ENCODE measurements at places on chromosomes 1 and 21.

- DNase-seq: no peak
Observed at GRCh38 chr1:247905181-247905580, 9.8 kb downstream of the OR2W3 start.

DNA sequence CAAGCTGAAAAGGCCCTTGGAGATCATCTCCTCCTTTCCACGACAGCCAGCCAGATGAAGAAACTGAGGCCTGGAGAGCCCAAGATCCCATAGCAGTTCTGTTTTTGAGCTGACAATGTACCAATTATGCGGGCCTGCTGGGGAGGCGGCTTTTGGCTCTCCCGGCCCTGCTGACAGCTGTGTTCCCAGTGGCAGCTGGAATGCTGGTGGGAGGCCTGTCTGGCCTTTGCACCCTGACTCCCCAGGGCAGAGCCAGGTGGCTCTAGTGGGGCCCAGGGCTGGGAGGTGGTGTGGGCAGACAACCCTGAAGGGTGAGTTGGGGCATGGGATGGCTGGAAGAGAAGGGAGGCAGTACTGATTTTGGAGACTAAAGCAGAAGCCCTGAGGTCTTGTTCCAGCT lies 30.7 kb upstream of the WASF2 start:
- DNase-seq: no peak

DNA sequence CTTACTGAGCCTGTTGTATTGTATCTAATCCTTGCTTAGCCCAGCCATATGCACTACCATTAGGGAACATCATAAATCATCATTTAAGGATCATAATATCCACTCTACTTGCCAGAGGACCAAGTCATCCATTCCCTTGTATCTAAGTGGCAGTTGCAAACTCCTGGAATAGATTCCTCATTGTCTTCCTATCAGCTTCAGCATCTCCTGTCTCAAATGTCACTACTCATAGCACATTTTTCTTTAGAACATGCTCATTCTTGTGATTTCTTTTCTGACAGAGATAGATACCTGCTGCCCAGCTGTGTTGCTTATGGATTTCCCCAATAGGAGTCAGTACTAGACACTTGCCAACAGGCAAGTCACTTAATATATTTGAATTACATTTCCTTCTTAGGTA lies 84.3 kb downstream of the OLFML3 start:
- DNase-seq: no peak

DNA sequence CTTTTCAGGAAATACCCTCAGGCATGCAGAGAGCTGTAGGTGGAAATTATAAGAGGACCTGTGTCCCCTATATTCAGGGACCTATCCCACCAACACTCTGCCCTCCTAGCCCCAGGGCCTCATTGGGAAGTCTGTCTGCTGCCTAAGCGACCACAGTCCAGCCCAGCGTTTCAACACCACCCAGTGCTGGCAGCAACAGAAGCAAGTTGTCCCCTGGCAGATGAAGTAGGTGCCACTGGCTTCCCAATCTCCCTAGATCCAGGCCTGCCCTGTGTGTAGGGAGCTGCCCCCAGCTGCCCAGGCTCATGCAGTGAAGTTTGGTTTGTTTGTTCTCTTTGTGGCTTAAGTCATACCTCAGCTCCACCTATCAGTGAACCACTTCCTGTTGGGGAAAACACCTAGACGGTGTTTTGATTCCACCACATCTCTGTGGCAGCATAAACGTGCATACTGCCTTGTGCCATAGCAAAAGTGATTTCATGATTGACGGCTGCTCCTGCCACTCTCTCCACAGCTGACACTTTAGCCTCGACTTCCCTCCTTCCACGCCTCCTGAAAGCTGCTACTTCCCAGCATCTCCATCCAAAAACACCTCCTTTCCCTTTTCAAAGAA lies 8.1 kb upstream of the LEFTY1 start:
- peak; percentile 85 for DNase-seq

GRCh38 chr1:90381598-90381997 lies 335.5 kb downstream of the BARHL2 start:
- no peak for DNase-seq

- DNase-seq: no peak
Observed at GRCh38 chr21:44965251-44966022, 25.6 kb downstream of the SLX9 start.

- DNase-seq: no peak
Observed at GRCh38 chr1:160167056-160167455, 15.7 kb downstream of the ATP1A4 start.

- DNase-seq: no peak
Observed at GRCh38 chr1:240426051-240426450, 185.9 kb downstream of the GREM2 start.

DNA sequence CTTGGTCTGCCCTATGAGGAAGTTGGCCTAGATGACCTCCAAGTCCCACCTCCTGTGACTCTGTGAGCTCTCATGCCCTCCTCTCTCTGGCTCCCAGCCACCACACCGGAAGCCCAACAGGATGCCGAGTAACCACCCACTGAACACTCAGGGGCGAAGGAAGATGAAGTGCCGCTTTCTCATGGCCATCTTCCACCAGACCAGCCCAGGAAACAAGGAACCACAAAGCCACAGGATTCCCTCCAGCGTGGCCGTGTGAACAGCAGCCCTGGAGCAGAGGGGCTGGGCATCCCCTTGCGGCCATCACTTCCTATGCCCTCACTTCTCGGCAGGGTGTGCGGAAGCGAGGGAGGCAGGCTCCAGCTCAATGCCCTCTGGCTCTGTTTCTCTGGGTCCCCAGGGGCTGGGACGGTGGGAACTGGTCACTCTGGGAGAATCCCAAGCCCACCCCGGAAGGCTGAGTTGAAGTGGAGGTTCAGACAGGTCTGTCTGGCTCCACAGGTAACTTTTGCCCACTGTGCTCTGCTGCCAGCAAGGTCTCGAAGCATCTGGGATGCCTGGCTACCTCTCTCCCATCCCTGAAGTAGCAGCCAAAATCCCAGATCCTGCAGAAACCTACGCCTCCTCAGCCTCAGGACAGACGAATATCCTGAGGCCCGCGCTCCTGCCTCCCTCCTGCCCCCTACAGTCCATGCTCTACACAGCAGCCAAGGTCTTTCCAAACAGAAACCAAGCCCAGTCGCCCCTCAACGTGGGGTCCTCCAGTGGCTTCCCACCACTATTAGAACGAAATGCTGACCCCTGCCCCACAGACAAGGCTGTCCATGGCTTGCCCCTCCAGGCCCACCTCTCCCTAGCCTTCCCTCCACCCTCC lies 44.2 kb upstream of the ECE1 start:
- peak; percentile 88 for DNase-seq

- no peak for DNase-seq
Observed at GRCh38 chr1:10626131-10626731, 151.5 kb downstream of the PEX14 start.

DNA sequence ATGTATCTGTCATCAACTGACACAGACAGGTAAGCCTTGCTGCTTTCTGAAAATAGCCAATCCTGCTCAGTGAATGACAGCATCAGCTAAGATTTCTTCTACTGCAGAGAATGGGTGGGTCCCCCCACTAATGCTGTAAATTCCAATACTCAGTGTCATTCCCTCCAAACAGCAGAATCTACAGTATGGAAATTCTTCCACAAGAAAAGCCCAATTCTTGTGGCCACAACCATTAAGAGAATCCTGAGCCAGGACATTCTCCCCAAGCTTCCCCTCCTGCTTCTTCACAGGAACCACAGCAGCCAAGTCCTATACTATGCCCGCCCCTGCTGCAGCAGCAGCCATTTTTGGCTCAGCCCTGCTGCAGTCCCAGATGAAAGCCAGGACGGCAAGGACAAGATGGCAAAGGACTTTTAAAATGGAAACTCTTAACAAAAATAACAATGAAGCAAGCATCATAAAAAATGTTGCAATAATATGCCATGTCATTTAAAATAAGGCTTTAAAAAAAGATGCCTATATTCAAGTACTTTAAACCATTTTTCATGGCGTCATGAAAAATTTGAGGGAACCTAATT lies 26.8 kb downstream of the EIF4G3 start:
- DNase-seq: no peak

- DNase-seq: no peak
Observed at GRCh38 chr1:76746206-76746605, 121.1 kb upstream of the ST6GALNAC5 start.

- no peak for DNase-seq
Observed at GRCh38 chr1:221806984-221807383, 65.1 kb upstream of the DUSP10 start.

- peak; percentile 8 for DNase-seq
Observed at GRCh38 chr1:156337052-156337887, 822 bp downstream of the CCT3 start.

- DNase-seq: no peak
Observed at GRCh38 chr1:41805771-41806471, 112.8 kb downstream of the HIVEP3 start.

GRCh38 chr1:147062956-147063355 lies 109.3 kb downstream of the PRKAB2 start:
- no peak for DNase-seq

- DNase-seq: no peak
Observed at GRCh38 chr1:31523769-31524168, 52.5 kb upstream of the TINAGL1 start.

DNA sequence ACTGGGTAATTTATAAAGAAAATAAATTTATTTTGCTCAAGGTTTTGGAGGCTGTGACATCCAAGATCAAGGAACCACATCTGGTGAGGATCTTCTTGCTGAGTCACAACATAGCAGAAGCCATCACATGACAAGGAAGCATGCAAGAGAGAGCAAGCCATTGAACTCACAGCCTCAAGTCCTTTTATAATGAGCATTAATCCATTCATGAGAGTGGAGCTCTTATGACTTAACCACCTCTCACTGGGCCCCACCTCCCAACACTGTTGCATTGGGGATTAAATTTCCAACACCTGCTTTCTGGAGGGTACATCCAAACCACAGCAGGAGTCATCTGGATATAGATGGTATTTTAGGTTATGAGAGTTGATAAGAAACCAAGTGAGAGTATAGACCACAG lies 20.6 kb upstream of the EGLN1 start:
- no peak for DNase-seq

DNA sequence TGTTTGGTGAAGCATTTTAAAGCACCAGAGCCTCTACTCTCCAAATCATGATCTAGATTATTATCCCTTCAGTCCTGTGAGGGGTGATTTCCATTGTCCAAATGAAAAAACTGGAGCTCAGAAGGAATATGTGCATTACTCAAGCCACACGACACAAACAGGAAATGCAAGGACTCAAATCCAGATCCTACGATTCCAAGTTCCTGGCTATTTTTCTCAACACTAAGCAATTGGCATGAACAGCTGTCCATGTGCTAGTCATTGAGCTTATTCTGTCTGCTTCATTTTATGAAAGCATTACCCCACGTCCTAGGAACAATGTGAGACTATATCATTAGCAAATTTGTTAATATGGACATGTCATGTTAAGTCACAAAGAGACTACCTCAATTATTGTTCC lies 273.1 kb upstream of the LYPLAL1 start:
- no peak for DNase-seq

- DNase-seq: peak; percentile 64
Observed at GRCh38 chr1:88180449-88181108, 503.5 kb upstream of the PKN2 start.

- no peak for DNase-seq
Observed at GRCh38 chr1:246989901-246990300, 18.0 kb downstream of the ZNF695 start.

DNA sequence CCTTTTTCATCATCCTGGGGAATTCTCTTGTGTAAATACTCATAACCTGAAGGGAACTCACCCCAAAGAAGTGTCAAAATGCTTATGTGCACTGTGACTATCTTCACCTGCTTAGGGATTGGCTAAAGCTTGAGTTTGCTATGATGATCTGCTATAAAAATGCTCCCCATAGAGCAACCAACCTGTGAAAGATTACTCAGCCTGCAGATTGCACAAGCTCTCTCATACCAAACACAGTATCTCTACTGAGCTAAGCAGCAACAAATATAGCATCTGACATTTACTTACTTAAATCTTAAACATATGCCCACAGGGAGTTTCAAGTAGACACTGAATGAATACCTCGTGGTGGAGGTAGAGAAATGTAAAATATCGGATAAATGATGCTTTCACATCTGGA lies 725.8 kb downstream of the MRPL39 start:
- DNase-seq: no peak

GRCh38 chr1:224380003-224380402 lies 23.3 kb downstream of the CNIH4 start:
- DNase-seq: peak; percentile 18

GRCh38 chr1:29849038-29849750 lies 612.9 kb downstream of the PTPRU start:
- DNase-seq: peak; percentile 57

- DNase-seq: no peak
Observed at GRCh38 chr1:222394224-222394623, 153.7 kb downstream of the HHIPL2 start.

GRCh38 chr1:168112673-168113305 lies 23.9 kb downstream of the GPR161 start:
- DNase-seq: no peak

DNA sequence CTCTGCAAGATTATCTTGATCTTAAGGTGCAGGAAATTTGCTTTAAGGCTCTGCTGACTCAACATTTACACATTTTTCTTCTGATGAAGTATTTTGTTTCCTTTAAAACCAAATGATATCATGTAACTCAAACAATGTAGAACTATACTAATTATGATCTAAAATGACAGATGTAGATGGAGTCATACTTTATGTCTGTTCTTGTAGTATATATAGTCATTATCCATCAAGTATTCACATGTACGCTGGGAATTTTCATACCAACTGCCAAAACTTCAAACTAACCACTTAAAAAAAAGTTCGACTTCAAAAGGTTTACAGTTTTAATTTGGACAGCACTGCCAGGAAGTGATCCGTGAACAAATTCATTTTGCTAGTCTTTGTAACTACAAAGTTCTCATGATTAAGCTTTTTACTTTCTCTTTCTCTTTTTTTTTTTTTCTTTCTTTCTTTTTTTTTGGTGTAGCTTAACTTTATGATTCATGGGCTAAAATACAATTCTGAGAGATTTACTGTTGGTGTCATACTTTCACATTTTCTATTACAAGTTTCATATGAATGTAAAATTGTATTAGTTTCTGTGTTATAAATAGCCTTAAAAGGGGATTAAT lies 509.0 kb upstream of the CXADR start:
- no peak for DNase-seq
